Bronchial epithelial cell (primary cell): ENCODE measurements at places on chromosomes 4 and X. TPM values are rescaled to one million over a fixed set of nuclear protein-coding genes. Genes with fewer than 3 reads are reported as not detected.

DNA sequence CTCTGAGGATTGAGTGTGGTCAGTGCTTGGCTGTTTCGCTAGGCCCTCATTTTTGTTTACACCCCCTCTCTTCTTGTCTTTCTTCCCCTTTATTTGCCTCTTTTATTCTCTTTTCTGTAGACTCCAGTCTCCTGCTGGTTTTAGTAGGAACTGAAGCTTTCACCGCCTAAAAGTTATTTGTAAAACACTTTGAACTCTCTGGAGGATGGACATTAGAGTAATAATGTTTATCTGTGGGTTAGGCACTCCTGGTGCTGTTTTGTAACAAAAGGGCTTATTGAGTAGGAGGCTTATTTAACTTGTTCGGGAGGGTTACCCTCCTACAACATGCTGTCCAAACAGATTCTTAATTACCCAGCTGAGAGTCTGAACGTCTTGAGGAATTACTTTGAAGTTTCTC, 1.6 kb upstream of the ARHGAP10 start:
- no peak for DNase-seq

TCEAL2 gene
- not detected in 2 replicates for total RNA-seq

DNA sequence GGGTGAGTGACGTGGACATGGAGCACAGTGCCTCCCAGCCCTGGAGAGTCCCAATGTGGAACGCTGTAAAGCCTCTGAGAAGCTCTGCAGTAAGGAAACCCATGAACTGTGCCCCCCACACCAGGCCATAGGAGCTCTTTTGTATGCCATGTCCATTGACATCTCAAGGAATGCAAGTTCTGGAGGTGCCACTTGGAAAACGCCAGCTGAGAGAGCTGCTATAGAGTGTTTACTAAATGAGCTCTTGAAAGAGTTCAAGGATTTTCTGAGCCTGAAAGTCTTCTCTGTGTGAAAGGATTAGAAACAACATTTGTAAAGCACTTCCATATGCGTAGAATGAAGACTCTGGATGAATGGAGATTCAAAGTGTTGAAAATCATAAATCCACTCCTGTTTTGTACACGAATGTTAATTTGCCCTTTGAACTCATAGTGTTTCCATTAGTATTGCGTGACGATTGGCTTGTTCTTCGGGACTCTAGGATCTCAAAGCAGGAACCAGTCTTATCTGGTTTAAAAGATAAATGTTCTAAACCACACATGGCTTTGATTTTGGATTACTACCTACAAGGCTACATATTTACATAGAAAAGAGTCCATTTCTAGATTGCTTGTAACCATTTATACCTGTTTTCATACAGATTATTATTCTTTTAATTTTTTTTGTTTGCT, 41.8 kb upstream of the STOX2 start:
- DNase-seq: no peak

DNA sequence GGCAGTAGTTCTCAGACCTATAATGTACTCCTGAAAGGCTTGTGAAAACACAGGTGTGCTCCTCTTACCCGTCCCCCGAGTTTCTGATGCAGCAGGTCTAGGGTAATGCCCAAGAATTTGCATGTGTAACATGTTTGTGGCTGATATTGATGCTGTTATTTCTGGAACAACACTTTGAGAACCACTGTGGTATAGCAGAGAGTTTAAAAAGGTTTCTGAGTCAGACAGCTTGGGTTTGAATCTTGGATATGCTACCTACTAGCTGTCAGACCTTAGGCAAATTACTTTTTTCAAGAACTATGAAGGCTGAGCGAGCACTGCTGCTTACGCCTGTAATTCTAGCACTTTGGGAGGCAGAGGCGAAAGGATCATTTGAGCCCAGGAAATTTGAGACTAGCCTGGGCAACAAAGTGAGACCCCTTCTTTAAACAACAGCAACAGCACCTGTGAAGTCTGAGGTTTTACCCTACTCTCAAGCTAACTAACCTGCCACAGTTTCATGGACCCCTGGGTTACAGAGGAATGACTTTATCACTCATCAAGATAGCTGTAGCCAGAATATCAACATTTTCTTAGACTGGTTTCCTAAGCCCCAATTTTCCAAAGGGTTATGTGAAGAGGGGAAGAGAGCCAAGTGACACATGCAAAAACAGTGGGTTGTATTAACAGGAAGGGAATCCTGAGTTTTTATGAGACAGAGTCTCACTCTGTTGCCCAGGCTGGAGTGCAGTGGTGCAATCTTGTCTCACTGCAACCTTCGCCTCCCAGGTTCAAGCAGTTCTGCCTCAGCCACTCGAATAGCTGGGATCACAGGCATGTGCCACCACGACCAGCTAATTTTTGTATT, 5.1 kb downstream of the AFF1 start:
- no peak for DNase-seq

- DNase-seq: no peak
Observed at GRCh38 chr4:158964114-158964727, 138.7 kb upstream of the RAPGEF2 start.

TMEM35A gene
- not detected in 2 replicates for total RNA-seq

AFM gene
- not detected in 2 replicates for total RNA-seq

- no peak for DNase-seq
Observed at GRCh38 chr4:102141842-102142241, 203.4 kb downstream of the SLC39A8 start.

DNA sequence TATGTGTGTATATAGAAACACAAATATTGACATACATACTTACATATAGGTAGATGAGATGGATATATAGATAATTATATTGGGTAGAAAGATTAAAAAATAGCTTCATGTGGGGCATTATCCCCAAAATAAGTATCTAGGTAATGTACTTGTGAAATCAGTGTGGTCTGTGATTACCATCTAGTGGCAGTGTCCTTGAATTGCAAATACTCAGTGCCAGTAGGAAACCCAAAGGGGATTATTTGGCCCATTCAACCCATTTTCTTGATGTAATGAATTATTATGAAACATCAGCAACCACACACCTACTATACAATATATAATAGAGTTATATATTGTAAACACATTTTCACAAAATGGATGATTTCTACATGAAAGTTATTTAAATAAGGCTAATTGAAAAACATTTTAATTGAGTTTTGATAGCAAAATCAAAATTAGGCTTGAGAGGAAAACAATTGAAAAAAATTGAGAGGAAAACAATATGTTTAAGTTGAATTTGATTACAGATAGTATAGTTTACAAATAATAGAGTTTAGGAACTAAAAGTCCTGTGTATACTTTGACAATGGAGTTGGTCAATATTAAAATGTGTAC, 389.4 kb downstream of the GALNTL6 start:
- DNase-seq: peak; percentile 42

DNA sequence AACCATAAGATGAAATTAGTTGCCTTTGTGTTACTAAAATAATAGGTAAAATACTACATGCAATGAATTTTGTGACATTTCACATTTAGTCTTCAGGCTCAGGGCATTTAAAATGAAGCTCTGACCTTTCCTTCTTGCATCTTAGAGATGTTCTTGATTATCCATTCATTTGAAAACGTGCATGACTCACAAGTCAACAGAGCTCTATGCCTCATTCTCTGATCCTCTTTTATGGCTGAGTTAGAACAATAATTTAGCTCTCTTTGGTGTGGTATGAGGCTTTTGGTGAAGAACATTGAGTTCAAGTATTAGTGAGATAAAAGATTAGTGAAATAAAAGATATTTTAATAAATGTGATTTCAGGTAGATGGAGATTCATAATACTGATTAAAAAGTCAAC, 66.5 kb downstream of the TIGD2 start:
- DNase-seq: no peak

AMBN gene
- total RNA-seq: not detected in 2 replicates

DNA sequence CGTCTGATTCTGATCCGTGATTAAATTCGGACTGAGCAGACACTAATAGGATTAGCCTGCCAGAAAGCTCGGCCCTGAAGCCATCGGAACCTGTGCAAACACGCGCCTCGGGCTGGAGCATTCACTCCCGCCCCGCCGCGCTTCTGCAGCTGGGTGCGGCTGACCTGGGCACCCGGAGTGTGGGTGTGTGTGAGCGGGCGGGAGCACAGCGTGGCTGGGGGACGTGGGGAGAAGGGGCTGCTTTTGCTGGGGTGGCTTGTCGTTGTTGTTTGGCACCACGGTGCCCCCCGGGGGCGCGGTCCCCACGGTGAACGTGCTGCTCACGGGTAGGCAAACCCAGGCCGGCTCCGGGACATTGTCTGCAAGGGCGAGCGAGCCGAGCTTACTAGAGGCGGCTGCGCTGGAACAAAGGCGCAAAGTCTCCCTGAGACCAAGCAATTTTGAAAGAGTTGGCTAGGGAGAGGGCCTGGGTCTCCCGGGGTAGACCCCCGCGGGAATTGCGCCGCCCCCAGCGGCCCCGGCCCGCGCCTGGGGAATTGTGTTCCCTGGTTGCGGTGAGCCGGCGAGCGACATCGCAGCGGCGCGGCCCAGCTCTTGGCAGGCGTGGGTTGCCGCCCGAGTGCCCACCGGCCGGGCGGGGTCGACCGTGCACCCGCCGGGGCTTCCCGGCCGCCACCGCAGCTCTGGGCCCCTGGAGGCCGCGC, 1.4 kb downstream of the MAMLD1 start:
- no peak for DNase-seq

- DNase-seq: peak; percentile 80
Observed at GRCh38 chr4:54064317-54065111, at the start of gene CHIC2. CHIC2 (minus strand) TSS chr4:54064605; CDS start chr4:54064300, 305 bp downstream.

DNA sequence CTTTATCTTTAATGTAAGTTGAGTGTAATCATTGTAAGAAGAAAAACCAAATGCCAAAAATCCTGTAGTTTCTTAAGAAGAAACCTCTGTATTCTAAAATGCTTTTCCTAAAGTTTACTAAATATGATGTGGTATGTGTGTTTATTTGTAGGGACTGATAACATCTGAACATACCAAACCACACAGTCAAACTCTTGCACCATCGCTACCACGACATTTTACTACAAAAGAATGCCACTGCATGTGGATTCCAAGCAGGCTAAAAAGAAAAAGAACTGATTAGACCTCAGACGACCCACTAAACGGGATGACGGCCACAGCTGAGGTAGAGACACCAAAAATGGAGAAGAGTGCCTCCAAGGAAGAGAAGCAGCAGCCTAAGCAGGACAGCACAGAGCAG, 46.1 kb downstream of the LAS1L start:
- DNase-seq: no peak

TKTL2 gene
- under 0.01 TPM in 1 of 2 replicates, not detected in the other for total RNA-seq

DNA sequence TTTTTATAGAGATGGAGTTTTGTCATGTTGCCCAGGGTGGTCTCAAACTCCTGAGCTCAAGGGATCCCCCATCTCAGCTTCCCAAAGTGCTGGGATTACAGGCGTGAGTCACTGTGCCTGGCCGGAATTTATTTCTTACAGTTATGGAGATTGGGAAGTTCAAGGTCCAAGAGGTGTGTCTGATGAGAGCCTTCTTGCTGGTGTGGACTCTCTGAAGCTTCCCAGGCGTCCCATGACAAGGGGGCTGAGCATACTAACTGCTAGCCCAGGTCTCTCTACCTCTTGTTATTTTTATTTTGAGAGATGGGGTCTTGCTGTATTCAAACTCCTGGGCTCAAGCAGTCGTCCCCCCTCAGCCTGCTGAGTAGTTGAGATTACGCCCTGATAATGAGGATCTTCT, 2.9 kb upstream of the NSD2 start:
- DNase-seq: no peak

DNA sequence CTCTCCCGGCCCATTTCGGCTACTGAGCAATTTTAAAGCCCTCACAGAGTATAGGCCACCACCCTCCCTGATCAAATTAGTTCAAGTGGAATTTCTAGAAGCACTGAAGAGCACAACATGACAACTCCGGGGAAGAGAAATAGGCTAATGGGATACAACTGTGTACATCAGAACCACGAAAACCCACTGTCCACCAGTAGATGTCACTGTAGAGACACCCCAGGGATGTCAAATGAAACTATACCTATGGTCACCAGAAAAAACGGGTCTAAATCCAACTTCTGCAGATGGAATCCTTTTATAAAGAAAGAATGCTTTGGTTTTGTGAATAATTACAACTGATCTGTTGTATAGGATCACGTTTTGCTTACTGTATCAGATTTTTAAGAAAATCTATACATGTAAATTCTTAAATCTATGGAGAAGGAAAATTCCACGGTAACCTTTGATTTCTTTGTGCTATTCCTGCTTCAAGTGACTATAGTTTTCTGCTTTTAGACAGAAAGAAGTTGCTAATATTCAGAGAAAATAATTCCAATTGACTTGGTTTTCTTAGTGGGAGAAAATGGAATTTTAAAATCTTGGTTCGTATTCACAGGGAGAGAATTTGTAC, 29.5 kb upstream of the MAP3K15 start:
- DNase-seq: peak; percentile 46

GRCh38 chr4:144575181-144575580, 70.8 kb upstream of the HHIP start:
- DNase-seq: no peak

DNA sequence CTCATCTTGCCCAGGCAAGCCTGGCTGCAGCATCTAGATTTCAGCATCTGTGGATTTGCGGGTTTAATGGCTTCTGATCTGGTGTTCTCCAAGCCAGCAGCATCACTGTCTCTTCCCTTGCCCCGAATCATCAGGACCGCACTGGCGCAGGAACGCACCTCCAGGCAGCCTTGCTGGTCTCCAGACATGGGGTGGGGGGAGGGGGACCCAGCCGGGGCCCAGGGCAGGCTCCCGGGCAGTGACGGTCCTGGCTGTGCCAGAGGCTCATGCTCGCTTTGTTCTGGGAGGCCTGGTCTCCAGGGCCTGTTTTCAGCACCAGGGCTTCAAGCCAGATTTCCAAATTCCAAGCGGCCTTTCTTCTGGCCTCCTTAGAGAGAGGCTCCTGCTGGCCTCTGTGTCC, 4.9 kb downstream of the CFAP99 start:
- no peak for DNase-seq

SUPT20HL1 gene
- under 0.01 TPM in 1 of 2 replicates, not detected in the other for total RNA-seq

DNA sequence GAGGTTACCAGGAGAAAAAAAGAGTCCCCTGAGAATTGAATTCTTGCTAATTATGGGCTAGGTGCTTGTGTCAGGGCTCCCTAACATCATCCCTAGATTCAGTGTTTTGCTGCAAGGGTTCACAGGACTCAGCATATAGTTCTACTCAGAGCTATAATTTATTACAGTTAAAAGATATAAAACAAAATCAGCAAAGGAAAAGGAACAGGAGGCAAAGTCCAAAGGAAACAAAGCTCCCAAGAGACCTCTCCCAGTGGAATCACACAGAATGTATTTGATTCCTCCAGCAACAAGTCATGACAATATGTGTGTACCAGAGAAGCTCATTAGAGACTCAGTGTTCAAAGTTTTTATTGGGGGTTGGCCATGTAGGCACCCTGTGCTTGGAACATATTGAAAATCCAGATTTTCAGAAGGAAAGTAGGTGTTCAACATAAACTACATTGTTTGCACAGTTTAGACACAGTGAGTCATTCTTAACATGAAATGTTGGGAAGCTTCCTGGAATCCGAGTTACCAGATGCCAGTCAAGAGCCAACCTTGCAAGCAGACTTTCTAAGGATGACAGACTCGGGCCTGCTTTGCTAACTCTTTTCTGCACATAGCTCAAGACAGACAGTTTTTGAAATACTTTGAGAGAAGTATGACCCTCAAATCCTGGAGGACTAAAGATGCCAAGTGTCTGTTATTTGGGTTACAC, 311.3 kb upstream of the EMCN start:
- peak; percentile 74 for DNase-seq
